ENCODE measurements at places on chromosomes 12 and 14.
A peak's percentile ranks its signal among the peaks of the same experiment; 100 is the strongest.

DNA sequence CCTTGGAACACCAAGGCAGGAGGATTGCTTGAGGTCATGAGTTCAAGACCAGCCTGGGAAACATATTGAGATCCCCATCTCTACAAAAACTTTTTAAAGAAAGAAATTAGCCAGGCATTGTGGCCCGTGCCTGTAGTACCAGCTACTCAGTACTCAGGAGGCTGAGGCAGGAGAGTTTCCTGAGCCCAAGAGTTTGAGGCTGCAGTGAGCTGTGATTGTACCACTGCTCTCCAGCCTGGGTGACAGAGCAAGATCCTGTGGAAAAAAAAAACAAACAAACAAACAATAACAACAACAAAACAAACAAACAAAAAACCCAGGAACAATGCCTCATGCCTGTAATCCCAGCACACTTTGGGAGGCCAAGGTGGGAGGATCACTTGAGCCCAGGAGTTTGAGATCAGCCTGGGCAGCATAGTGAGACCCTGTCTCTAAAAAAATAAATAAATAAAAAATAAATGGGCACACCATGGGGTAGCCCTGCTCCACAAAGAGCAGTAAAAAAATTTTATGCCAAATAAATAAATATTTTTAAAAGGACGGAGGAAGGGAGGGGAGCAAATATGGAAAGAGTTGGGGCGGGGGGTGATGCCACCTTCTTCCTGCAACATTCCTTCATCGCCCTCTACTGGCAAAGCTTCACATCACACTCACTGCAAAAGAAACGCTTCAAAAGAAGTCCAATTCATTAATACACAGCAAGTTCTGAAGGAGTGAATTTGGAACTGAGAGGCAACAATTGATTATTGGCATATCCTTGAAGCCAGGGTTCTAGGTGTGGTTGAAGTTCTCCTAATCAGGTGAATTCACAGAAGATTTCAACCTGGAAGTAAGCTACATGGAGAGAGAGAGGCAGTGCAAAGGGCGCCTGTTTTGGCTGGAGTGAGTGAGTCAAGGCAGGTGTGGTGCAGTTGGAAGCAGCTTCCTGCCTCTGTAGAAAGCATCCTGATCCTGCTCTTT is 8.8 kb upstream of the GNPTAB start:
- peak; percentile 57 for DNase-seq

DNA sequence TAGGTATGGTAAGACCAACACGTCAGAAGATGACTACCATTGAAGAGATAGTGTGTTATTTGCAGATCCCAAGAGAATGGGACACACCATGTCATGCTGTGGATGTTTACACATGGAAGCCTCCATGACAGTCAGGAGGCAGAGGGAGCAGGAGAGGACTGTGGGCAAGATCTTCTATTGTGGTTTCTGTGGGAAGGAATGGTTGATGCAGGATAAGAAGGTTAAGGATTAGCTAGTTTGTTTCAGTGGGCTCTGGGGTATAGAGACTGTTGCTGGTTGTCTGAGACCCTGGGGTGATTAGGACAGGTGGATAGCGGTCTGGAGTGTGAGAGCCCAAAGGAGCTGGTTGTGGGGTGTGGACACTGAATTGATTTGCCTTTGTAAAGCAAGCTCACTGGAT is 23.3 kb downstream of the TAS2R7 start:
- no peak for DNase-seq

GRCh38 chr12:20250761-20251160 is 117.6 kb upstream of the PDE3A start:
- no peak for DNase-seq

DNA sequence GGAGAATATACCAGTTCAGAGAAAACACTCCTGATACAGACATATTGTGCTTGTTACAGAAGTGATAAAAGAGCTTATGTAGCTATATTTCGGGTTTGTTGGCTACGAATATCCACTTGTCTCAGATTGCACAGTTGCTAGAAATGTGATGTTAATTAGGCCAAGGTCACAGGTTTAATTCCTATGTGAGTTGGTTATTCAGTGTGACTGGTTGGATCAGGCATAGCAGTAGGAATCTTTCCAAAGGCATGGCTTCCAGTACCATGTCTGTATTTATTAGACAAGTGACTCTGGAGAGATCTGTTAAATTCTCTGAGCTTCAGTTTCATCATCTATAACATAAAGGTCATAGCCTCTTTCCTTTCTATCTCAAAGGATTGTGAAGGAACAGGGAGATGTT is 152.7 kb upstream of the KITLG start:
- no peak for DNase-seq

- DNase-seq, result no peak
These were observed 129.6 kb downstream of the LMNTD1 start for GRCh38 chr12:25423355-25424050.

DNA sequence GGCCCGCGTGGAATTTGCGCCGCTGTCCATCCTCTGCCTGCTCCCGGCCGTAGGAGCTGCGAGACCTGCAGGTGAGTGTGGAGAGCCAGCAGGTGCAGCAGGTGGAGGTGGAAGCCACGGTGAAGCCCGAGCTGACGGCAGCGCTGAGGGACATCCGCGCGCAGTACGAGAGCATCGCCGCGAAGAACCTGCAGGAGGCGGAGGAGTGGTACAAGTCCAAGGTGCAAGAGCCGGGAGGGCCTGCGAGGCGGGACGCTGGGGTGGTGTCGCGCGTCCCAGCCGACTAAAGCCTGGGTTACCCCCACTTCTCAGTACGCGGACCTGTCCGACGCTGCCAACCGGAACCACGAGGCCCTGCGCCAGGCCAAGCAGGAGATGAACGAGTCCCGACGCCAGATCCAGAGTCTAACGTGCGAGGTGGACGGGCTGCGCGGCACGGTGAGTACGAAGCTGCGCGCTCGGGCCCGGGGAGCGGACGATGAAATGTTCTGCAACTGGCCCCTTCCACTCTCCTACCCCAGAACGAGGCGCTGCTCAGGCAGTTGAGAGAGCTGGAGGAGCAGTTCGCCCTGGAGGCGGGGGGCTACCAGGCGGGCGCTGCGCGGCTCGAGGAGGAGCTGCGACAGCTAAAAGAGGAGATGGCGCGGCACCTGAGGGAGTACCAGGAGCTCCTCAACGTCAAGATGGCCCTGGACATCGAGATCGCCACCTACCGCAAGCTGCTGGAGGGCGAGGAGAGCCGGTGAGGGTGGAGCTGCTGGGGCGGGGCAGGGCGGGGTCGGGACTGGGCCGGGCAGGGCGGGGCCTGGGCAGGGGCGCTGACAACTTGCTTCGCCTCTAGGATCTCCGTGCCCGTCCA is 2.1 kb downstream of the PRPH start:
- DNase-seq, result no peak

GRCh38 chr12:120887253-120888043 is 16.7 kb downstream of the SPPL3 start:
- DNase-seq, result no peak

GRCh38 chr12:128570191-128571065 is 253.3 kb downstream of the SLC15A4 start:
- no peak for DNase-seq

DNA sequence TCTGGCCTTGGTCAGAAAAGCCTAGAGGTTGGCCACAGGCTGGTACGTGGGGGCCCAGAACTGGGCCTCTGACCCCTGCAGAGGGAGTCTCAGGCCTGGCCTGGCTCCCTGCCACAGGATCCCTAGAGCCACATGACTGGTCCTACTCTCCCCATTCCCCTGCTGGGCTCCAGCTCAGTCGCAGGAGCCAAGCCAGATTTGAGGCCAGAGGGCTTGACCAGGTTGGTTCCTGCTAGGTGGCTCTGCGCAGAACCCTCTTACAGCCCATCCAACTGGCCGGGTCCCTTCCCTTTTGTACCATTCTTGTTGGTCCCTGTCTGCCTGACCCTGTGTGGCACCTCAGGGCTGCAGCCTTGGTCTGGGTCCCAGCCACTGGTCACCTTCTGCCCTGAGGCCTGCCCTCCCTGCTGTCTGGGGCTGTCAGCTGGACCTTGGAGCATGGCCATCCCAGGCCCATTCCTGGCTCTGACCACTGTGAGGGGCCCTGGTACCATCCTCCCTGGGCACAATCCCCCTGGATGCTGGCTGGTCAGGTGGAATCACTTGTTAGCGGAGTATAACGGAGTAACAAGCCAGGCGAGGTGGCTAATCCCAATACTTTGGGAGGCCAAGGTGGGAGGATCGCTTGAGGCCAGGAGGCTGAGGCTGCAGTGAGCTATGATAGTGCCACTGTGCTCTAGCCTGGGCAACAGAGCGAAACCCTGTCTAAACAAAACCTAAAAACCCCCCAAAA is 22.9 kb upstream of the PPP1R13B start:
- DNase-seq, result no peak

- DNase-seq, result peak; percentile 62
These were observed 458 bp downstream of the SSPN start for GRCh38 chr12:26195641-26196420.

DNA sequence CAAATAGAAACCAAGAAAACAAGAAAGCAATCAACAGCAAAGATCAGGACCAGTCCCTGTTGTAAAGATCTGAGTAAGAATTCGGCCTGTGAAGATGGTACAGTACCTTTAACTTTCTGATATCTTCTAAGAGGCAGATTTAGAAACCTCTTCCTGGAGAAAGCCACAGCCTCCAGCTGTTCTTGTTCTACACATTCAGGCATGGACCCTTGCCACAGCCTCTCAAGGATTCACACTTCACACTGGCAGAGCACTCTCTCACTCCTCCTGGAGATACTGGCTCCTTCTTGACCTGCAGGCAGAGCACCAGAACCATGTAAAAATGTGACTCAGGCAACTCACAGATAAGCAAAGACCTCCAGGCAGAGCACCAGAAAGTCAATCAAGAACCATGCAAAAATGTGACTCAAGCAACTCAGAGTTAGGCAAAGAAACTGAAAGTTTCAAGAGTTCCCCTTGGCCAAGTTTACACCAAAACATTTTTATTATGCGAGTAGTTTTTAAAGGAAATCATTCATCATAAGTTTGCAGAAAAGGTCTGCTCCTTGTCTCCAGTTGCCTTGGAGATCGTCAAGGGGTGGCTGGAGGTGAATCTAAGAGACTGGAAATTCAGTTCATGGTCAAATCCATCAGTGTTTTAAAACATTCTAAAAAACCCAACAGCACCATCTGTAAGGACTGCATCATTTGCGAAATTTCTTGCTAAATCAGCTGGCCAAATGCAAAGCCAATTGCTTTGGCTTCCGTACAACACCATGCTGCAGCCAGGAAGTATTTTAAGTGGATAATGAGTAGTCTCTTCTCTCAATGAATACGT is 119.3 kb upstream of the MDM1 start:
- DNase-seq, result no peak

DNA sequence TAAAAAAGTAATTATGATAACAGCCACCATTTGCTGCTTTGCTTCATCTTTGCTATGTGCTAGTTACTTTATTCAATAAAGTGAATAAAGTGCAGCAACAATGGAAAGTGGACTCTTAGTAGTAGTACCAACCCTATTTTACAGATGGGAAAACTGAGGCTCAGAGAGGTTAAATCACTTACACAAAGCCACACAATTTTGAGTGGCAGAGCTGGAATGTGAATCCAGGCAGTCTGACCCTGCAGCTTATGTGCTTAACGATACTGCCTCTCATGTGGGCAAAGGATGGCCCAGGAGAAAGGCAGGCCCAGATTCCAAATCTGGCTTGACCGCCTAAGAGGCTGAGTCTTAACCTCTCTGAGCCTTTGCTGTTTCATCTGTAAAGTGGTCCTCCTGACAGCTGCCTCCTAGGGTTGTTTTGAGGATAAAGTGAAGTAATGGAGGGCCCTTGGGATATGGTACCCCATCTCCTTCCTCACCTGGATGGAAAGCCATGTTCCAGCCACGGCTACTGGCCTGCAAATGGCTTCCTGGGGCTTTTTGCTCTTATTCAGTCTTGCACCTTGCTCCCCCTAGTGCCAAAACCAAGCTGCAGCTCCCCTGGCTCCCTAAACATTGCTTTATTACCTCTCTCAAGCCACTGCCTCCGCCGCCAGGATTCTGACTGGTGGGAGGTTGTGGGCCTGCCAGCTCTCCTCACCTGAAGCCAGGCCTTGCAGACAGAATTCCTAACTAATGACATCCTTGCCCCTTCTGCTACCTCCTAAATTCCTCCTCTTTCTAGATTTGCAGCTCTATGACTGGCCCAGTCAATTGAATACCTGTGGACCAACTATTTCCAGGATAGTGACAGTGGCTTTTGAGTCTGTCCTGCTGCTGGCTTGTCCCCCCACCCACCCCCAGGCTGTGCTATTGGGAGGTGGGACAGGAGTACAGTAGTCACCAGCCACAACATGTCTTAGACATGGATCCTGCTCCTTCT is 283.3 kb upstream of the PWP1 start:
- no peak for DNase-seq

- no peak for DNase-seq
These were observed 19.6 kb upstream of the PPFIA2 start for GRCh38 chr12:81778719-81779118.

DNA sequence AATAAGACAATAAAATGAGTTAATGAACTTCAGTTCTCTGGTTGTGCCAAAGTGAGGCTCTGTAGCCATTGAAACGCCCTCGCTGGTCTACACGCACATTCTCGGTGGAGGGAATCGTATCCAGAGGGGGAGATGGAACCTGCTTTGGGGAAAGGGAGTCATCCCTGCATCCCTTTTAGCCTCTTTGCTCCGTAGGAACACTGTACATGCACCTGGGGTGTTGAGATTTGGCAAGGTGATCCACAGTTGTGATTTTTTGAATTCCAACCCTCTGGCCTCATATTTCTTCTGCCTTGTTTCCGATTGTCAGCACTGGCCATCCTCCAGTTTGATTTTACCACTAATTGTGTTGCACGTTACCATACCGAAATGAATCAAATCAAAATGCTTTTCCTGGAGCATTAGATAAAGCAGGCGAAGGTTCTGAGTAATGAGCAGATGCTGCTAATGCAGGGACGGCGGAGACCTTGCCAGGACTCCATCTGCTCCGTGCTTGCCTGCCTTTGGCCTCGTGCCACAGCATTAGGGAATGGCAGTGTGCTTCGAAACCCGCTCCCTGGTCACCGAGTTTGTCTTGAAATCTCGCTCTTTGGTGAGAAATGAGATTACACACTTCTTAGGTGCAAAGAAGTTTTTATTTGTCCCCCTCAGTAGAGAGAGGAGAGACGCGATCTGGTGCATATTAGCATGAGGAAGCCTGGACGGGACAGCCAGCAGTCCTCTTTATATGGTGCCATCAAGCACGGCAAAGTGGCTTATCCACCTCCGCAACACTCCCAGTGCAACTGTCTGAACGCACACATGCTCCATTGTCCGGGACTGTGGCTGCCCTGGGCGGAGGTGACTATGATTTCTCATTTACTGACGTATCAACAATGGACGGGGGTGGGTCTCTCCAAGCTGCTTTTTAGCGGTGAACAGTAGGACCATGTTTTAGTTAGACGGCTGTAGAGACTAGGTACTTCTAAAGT is 59.1 kb downstream of the FBXW8 start:
- DNase-seq, result no peak

DNA sequence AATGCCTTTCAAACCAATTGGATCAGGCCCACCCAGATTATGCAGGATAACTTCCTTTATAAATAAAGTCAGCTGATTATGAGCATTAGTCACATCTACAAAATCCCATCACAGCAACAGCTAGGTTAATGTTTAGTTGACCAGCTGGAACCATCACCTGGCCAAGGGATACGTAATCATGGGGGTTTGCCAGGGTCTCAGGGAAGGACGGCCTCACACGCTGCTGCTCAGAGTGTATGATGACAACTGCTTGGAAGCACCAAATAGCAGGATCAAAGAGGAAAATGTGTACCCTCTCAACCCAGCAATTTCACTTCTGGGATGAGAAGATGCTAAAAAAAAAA is 162.6 kb downstream of the SLC15A4 start:
- no peak for DNase-seq

GRCh38 chr14:69990323-69990722 is 111.1 kb downstream of the SMOC1 start:
- DNase-seq, result no peak

Data from Panc1 (cell line).